ENCODE measurements at places on chromosomes 3 and 15.

GRCh38 chr3:187012609-187013051 is 82.3 kb downstream of the ST6GAL1 start:
- DNase-seq, result peak; percentile 53

DNA sequence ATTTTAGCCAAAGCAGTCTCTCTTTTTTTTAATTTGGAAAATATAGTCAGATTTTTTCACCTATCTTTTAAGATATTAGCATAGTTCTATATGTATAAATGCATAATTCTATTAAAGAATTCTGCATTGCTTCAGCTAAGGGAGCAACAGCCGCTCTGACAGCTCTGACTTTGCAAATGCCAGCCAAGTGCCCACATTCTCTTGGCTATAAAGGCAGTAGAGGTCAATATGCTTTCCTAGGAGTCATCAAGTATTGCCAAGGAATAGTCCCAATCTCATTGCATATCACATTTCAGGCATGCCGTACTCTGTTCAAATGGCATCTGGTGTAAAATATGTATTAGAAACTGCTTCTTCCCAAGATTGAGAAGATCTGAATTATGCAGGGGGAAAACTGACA is 161.4 kb downstream of the RPLP1 start:
- no peak for DNase-seq

DNA sequence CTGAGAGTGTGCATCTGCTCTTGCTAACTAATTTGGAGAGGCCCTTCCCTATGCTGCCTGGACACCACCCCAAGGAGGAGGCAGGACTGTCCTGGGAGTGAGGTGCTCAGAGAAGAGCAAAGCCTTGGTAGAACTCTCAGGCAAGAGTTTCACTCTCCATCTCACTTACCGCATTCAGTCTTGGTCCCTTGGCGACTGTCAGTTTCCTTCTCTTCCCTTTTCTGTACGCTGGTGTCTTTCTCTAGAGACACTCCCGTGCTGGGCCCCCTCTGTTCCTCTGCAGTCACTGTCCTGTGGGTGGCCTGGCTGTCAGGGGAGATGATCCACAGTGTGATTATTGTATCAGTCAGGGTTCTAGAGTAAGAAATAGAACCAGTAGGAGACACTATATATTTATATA is 44.0 kb downstream of the IDH2 start:
- no peak for DNase-seq

GRCh38 chr3:66593978-66594377 is 93.2 kb upstream of the LRIG1 start:
- no peak for DNase-seq

- DNase-seq, result no peak
Measured at GRCh38 chr3:17195192-17195611, 310.4 kb downstream of the PLCL2 start.

DNA sequence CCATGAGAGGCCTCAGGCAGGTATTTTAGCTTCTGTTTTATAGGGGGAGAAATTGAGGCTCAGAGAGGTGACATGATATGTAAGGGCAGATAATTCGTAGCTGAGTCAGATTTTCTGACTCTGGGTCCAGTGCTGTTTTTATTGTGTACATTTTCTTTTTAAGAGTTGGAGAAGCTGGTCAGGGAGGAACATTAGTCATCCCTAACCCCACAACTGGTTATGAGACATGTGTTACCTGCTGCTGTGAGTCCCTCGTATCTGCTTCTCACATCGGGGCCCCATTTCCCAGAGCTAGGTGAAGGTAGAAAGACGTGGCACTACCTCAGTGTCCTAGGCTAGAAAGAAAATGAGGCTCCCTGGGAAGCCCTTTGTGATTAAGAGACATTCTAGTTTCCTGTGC is 28.6 kb downstream of the GALNT15 start:
- DNase-seq, result no peak

DNA sequence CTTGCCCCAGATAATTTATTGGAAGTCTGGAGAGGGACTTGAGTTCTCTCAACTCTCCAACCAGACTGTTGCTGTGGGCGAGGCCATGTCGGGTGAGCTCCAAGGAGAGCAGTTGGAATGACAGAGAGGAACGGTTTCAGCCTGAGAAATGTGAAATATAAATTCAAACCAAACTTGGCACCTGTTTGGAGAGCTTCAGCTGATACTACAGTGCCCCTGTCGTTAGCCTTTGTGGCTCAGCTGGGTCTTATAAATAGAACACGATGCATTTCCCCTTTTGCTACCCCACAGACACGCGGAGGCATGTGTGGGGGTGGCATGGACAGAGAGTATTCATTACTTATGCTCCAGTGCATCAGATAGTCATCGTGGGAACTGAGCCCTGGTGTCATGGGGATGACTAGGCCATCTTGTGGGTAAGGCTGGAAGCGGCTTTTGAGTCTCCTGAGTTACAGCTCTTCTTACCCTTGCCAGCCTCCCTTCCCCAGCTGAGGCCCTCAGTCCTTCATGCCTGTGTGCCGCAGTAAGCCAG is 15.6 kb downstream of the SMAD3 start:
- peak; percentile 80 for DNase-seq

DNA sequence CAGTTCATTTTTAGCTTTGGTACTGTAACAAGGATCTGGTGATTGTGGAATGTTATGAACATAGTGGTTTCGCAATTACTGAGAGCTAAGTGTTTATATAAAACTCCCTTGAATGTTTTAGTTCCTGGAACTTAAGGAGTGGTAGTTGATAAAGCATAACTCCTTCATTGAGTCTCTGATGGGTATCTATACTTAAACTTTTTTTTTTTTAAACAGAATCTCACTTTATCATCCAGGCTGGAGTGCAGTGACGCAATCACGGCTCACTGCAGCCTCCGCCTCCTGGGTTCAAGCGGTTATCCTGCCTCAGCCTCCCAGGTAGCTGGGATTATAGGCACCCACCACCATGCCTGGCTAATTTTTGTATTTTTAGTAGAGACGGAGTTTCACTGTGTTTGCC is 11.3 kb downstream of the PRKCI start:
- no peak for DNase-seq

GRCh38 chr3:178505832-178506231 is 30.4 kb upstream of the KCNMB2 start:
- DNase-seq, result no peak

- no peak for DNase-seq
Measured at GRCh38 chr3:101151286-101151913, 158.2 kb upstream of the ABI3BP start.

DNA sequence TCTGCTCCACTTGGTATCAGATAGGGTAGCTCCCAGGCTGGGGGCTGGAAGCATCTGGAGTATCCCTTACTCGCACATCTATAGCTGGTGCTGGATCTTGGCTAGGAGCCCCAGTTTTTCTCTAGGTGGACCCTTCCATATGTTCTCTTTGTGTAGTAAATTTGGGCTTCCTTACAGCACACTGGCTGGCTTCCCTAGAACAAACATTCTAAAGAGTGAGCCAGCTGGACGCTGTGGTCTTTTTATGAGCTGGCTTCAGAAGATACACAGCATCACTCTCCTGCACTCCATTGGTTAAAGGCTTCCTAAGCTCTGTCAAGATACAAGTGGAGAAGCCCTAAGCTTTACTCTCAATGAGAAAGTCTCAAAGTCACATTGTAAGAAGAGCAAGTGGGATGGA is 322.1 kb downstream of the WDR72 start:
- DNase-seq, result no peak

GRCh38 chr3:70488816-70489215 is 176.4 kb upstream of the MDFIC2 start:
- no peak for DNase-seq

- DNase-seq, result no peak
Measured at GRCh38 chr3:102233881-102234280, 200.9 kb upstream of the ZPLD1 start.

DNA sequence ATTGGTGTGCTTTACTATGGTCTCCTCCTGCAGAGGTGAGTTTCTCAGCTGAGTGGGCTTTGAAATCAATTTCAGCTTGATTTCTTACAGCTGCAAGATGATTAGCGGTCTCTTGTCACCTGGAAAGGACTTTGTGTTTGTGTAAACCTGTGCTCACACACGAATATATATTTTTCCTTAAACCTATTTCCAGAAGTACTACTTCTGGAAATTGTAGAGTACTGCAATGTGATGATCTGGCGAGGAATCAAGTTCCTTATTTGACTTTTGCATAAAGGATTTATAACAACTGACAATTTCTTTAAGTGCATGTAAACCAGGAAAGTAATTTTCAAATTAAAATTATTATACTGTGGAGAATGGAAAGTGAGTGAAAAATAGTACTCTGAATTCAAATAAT is 2.1 kb downstream of the MCTP2 start:
- no peak for DNase-seq

DNA sequence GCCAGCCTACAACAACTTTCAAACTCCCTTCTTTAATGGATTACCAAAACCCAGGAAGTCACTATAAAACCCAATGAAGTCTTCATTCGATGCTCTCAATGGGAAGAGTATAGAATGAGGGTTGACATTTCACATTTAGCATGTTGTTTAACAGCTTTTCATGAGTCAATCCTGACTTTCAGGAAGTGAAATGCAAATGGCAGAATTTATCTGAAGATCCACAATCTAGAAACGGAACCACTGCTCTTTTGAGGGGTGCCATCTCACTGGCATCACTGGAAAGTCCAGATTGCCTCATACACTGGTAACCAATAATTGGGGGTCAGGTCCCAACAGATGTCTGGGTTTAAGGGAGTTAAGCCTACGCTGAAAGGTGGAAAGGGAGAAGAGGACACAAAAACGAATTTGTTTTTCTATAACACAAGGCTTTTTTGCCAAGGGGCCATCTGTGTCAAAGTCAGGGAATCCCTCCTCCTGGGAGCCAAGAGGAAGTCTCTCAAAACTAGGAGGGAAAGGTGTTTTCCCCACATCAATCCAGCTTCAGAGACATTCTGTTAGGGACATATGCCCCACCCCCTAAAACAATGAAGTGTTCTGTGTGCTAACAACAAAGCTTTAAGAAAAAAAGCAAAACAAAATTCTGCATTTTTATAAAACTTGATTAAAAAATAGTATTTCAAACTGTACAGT is 12.0 kb upstream of the ATP1B3 start:
- no peak for DNase-seq

GRCh38 chr3:112973325-112974177 is 1.4 kb downstream of the CD200R1 start:
- DNase-seq, result peak; percentile 69

GRCh38 chr3:69425249-69425648 is 39.4 kb upstream of the FRMD4B start:
- DNase-seq, result peak; percentile 29

- DNase-seq, result no peak
Measured at GRCh38 chr15:31304751-31305365, 21.8 kb upstream of the KLF13 start.

DNA sequence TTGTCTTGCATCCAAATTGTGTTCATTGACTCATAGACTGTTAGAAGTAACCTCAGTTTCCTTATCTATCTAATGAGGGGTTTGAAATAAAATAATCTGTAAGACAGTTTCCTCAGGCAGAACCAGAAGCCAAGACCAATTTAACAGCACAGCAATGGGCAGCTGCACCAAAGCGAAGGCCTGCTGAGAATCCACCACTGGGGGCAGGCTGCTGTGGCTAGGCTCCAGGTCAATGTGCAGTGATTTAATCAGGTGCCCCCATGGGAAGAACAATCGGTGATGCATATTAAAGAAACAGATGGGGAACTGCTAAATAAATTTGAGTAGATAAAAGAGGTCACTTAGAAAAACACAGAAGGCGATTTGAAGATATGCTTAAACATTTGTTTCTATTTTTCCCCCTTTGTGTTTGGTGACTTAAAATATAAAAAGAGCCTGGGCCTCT is 28.0 kb upstream of the TMOD3 start:
- DNase-seq, result no peak

DNA sequence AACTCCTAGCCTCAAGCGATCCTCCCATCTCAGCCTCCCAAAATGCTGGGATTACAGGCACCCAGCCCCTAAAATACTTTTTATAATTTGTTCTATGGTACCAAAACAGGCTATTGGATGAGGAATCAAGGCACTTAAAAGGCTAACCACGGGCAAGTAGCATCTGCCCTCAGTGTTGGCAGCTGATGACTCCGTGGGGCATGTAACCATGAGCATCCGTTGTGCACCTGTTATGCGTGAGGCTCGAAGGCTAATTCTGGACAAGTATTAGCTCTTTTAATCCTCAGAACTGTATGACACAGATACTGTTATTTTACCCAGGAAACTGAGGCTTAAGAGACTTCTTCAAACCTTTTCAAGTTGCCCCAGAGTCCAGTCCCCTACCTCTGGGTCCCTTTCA is 10.2 kb downstream of the WDR73 start:
- no peak for DNase-seq

DNA sequence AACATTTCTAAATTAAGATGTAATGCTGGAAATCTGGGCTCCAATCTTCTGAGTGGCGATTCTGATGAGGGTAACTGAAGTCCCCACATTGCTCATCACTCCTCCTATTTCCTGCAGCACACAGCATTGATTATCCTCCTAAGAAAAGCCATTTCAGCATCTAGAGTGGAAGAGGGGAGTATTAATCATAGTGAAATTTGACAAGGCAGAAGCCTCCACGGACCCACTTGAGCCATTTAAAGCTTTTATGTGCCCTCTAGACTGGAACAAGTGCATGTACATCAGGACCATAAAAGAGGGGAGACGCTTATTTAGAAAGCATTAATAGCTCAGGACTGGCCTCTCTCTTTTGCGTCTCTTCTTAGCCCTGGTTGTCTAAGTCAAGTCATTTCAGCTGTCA is 25.8 kb downstream of the AQP9 start:
- no peak for DNase-seq

DNA sequence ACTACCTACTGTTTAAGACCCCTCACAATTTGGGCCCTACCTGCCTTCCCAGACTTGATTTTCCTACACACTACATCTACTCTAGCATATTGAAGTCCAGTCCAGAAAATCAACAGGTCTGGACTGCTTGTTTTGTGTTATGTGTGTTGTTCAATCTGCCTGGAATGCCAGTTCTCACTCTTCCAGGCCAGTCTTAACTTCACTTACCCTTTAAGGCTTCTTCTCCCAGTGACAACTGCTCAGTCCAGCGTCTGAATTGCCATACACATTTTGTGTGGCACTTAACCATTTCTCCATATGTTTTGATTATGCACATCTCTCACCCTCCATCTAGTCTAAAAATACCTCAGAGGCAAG is 1.1 kb downstream of the TICRR start:
- no peak for DNase-seq

- no peak for DNase-seq
Measured at GRCh38 chr3:126111126-126111551, 27.2 kb upstream of the SLC41A3 start.

GRCh38 chr15:56984681-56985481 is 66.4 kb downstream of the TCF12 start:
- no peak for DNase-seq
